Activated naive CD8-positive, alpha-beta T cell treated with anti-CD3 and anti-CD28 coated beads, Interleukin-2, amount 10 ng/mL, durations not matched to agents 7 days and 5 days (primary cell): ENCODE measurements at places on chromosomes 3 and 15.

GRCh38 chr3:18252578-18252977 is 172.6 kb downstream of the SATB1 start:
- no peak for DNase-seq

DNA sequence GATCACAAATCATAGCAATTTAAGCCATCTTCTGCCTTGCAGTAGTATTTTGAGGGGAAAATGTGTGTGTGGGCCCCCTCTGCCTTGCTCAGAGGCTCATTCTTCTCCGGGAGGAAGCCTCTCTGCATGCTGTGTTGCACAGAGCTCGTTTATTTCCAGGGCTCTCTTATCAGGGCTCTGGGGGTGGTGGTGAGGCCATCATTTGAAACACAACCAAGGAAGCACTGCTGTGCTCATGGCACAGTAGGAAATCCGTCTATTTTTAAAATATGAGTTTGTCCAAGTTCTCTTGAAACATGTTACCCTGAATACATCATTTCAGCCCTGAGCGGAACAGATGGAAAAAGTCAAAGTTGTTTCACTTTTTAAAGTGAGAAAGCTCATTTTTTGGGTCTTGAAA is 369.0 kb upstream of the CFAP20DC start:
- DNase-seq = no peak

DNA sequence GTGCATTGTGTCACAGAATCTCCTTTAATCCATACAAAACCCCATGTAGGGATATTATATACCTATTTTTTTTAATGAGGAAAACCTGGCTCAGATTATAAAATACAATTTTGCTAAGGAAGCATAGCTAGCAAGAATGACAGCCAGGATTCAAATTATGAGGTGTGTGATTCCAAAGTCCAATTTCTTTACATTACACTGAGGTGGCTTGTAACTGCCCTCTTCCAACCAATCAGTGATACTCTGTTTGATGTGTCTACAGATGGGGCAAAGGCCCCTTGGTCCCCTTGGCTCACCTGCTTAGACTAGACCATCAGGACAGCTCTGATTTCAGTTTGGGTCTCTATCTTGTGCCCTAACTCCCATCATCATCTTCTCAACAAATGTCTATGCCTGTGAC is 120.3 kb upstream of the ADAMTS9 start:
- DNase-seq = no peak

- no peak for DNase-seq
These were observed 76.5 kb downstream of the PFN2 start for GRCh38 chr3:149894205-149894604.

- no peak for DNase-seq
These were observed 13.1 kb upstream of the GUCA1C start for GRCh38 chr3:108966773-108967172.

- no peak for DNase-seq
These were observed 2.2 kb downstream of the IGF1R start for GRCh38 chr15:98650417-98651035.
